ENCODE measurements at places on chromosomes 12 and 14. TPM values are rescaled to one million over a fixed set of nuclear protein-coding genes. Genes with fewer than 3 reads are reported as not detected.

DNA sequence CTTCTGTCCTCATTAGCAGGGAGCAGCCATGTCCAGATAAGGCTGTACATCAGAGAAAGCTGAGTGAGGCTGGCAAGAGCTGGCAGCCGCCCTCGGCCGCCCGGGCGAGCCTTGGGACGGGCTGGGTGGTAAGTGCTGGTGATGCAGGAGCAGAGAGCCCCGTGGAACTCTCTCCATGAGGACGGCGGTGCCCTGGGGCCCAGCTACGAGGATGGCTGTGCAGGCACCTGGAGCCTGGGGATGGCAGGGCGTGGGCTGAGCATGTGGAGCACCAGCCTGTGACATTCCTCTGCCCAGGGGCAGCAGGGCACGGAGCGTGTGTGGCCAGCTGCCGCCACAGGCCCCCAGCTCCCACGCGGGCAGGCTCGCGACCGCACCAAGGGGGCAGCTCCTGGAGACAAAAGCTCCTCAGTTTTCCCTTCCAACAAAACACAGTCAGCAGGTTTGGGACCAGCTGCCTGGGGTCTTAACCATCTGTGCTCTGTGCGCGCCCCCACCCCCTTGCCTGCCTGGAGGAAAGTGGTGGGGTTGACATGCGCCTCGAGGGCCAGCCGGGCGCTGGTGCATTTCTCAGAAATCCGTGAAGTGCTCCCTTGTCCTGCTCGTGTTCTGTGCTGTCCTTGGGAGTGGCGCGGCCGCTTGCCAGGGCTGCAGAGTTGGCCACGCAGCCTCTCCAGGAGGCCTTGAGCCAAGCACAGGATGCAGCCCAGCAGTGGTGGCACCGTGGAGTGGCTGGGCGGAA, 21.4 kb downstream of the PACS2 start:
- no peaks in the 10 kb centered on the region for H3K36me3 ChIP-seq
- no peak overlapping the region for H3K27ac ChIP-seq
- no peak overlapping the region for H3K4me3 ChIP-seq
- DNase-seq = no peak
- H3K27me3 ChIP-seq = no peaks in the 10 kb centered on the region

GRCh38 chr14:54593860-54594259, 26.9 kb downstream of the SAMD4A start:
- H3K4me3 ChIP-seq = no peak overlapping the region
- no peak for DNase-seq
- H3K27me3 ChIP-seq = no peaks in the 10 kb centered on the region
- no peaks in the 10 kb centered on the region for H3K36me3 ChIP-seq
- no peak overlapping the region for H3K27ac ChIP-seq

GRCh38 chr12:11171969-11172675, 1.1 kb downstream of the SMIM10L1 start:
- no peaks in the 10 kb centered on the region for H3K27me3 ChIP-seq
- DNase-seq = no peak
- peak overlapping the region; percentile 97 for H3K27ac ChIP-seq
- peak overlapping the region; percentile 72 for H3K4me3 ChIP-seq
- H3K36me3 ChIP-seq = no peaks in the 10 kb centered on the region
- peaks cover 40% of the 10 kb centered on the region for H3K4me1 ChIP-seq

Gene CIDEB
- total RNA-seq = 22.7 TPM

- H3K36me3 ChIP-seq = no peaks in the 10 kb centered on the region
- H3K27ac ChIP-seq = no peak overlapping the region
Measured at GRCh38 chr12:10501030-10501429, 4.7 kb upstream of the EIF2S3B start.

Gene RAD51AP1
- 7.5 TPM for total RNA-seq

DNA sequence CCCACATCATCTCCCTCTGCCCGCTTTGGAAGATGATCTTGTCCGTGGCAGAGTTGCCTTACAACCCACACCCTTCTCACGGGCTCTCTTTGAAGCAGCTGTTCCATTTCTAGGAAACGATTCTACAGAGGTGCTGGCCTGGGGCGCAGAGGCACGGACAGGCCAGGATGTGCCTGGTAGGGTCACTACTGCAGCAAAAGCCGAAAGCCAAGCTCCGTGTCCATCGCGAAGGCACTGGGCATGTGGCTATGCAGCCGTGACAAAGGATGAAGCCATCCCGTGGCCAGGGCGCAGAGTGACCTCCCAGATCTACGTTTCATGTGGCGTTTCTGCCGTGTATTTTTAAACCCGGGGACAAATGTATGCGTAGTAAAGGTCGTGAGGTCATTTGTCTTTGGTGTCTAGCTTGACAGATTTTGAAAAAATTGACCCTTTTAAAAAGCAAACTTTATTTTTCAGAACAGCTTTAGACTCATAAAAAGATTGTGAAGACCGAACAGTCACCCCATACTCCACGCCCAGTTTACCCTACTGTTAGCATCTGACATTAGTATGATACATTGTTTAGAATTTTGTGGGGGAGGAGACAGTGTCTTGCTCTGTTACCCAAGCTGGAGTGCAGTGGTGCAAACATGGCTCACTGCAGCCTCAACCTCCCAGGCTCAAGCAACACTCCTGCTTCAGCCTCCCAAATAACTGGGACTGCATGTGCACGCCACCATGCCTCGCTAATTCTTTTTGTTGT, 40.4 kb upstream of the NCOR2 start:
- H3K27ac ChIP-seq = no peak overlapping the region
- H3K4me3 ChIP-seq = no peak overlapping the region
- DNase-seq = no peak
- no peaks in the 10 kb centered on the region for H3K36me3 ChIP-seq
- peaks cover 13% of the 10 kb centered on the region for H3K27me3 ChIP-seq

- no peaks in the 10 kb centered on the region for H3K27me3 ChIP-seq
- H3K4me3 ChIP-seq = no peak overlapping the region
- no peak for DNase-seq
- no peaks in the 10 kb centered on the region for H3K36me3 ChIP-seq
- H3K4me1 ChIP-seq = no peaks in the 10 kb centered on the region
- no peak overlapping the region for H3K27ac ChIP-seq
Measured at GRCh38 chr12:45186762-45187161, 29.1 kb upstream of the ANO6 start.

- no peak for DNase-seq
- H3K27me3 ChIP-seq = no peaks in the 10 kb centered on the region
- no peak overlapping the region for H3K4me3 ChIP-seq
- H3K36me3 ChIP-seq = no peaks in the 10 kb centered on the region
- no peaks in the 10 kb centered on the region for H3K4me1 ChIP-seq
- H3K27ac ChIP-seq = no peak overlapping the region
Measured at GRCh38 chr12:97476255-97476654, 13.7 kb downstream of the RMST start.

Gene RASAL1
- 0.24 TPM for total RNA-seq

DNA sequence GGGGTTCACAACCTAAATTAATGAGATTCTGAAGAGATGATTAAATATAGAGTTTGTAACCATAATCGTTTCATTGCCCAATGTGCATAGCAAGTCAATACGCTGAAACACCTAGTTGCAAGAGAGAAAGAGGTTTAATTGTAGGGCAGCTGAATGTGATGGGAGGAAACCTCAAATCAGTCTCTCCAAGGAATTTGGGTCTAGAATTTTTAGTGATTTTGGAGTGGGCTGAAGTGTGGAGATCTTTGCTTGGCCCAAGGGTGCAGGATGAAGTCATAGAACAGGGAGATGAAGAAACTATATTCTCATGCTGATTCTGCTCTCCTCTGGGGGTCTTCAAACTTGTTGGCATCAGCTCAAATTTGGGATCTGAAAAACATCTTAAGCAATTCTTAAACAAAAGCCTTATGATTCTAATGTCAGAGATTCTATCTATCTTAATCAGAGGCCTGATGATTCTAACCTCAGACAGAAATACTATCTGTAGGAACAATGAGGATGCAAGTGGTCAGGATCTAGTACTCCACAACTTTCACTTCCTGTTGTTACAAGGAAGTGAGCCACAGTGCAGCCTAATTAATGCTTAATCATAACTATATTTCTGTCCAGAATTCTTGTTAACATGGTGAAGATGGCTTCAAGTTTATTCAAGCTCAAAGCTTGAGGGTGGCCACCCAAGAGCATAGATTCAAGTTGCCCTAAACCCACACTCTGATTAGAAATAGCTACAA, 80.2 kb upstream of the FUT8 start:
- peaks cover 20% of the 10 kb centered on the region for H3K4me1 ChIP-seq
- H3K27me3 ChIP-seq = no peaks in the 10 kb centered on the region
- no peaks in the 10 kb centered on the region for H3K36me3 ChIP-seq
- no peak overlapping the region for H3K4me3 ChIP-seq
- H3K27ac ChIP-seq = no peak overlapping the region

Gene PRKD1
- 15.5 TPM for total RNA-seq

GRCh38 chr14:61596990-61597389, 98.3 kb upstream of the HIF1A start:
- H3K4me1 ChIP-seq = peaks cover 46% of the 10 kb centered on the region
- H3K27ac ChIP-seq = no peak overlapping the region
- H3K27me3 ChIP-seq = no peaks in the 10 kb centered on the region

DNA sequence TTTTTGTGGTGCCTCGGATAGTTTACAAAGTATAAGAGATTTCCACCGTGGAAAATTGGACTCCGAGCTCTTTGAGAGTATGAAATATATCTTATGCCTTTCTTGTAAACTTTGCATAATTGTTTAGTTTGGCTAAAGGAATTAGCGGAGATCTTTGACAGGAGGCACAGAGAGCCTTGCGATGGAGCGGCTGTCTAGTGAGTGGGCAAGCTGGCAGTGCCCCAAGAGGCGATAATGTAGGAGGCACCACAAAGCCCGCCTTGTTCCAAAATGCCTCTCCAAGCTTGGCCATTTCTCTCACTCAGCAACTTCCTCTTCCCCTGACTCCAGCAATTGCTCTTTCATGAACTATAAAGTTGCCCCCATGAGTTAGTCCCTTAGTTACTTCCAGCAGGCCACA, 270.1 kb upstream of the PRICKLE1 start:
- H3K4me1 ChIP-seq = no peaks in the 10 kb centered on the region
- no peak overlapping the region for H3K4me3 ChIP-seq
- no peak for DNase-seq
- H3K27ac ChIP-seq = no peak overlapping the region

GRCh38 chr14:67971627-67972625, 152.3 kb downstream of the RAD51B start:
- no peaks in the 10 kb centered on the region for H3K27me3 ChIP-seq
- no peaks in the 10 kb centered on the region for H3K4me1 ChIP-seq
- no peaks in the 10 kb centered on the region for H3K36me3 ChIP-seq
- no peak overlapping the region for H3K4me3 ChIP-seq
- DNase-seq = no peak
- H3K27ac ChIP-seq = no peak overlapping the region

Gene ANG
- total RNA-seq = 10.3 TPM

Gene TAS2R31
- 3.4 TPM for total RNA-seq

DNA sequence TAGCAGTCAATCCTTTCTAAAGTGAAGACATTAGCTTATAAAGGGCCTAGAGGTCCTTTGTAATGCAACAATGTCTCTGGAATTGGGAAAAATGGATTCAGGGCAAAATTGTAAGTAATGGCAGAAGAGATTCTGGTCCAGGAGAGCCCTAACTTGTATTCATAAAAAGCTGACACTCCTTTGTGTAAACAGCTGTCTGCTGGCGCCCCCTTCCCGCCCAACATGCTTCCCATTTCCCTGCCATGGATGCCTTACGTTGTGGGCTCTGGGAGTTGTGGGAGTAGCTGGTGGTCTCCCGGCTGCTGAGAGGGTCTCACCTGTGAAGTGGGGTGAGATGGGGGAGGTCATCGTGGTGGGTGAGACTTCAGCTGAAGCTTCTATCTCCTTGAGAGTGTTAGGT, 2.3 kb downstream of the ACRBP start:
- H3K27ac ChIP-seq = peak overlapping the region; percentile 79
- H3K27me3 ChIP-seq = no peaks in the 10 kb centered on the region
- H3K4me3 ChIP-seq = no peak overlapping the region
- no peak for DNase-seq

Gene MYF5
- not detected for total RNA-seq

Gene OASL
- 4.8 TPM for total RNA-seq

Gene FSCB
- 0.10 TPM for total RNA-seq

Measured in left lung (tissue), 14 donors.